Glutamatergic neuron (in vitro differentiated cells): ENCODE measurements at places on chromosomes 3 and 15.

- DNase-seq, result no peak
Measured at GRCh38 chr15:27084844-27085243, 113.9 kb downstream of the GABRG3 start.

DNA sequence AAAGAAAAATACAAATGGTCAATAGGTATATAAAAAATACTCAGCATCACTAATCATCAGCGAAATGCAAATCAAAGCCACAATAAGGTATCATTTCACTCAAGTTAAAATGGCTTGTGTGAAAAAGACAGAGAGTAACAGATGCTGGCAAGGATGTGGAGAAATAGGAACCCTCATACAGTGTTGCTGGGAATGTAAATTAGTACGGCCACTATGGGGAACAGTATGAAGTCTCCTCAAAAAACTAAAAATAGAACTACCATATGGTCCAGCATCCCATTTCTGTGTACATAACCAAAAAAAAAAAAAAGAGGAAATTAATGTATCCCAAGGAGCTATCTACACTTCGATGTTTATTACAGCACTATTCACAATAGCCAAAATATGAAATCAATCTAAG, 98.1 kb upstream of the TGFBR2 start:
- no peak for DNase-seq

- DNase-seq, result no peak
Measured at GRCh38 chr15:99135194-99135593, 30.3 kb downstream of the SYNM start.

DNA sequence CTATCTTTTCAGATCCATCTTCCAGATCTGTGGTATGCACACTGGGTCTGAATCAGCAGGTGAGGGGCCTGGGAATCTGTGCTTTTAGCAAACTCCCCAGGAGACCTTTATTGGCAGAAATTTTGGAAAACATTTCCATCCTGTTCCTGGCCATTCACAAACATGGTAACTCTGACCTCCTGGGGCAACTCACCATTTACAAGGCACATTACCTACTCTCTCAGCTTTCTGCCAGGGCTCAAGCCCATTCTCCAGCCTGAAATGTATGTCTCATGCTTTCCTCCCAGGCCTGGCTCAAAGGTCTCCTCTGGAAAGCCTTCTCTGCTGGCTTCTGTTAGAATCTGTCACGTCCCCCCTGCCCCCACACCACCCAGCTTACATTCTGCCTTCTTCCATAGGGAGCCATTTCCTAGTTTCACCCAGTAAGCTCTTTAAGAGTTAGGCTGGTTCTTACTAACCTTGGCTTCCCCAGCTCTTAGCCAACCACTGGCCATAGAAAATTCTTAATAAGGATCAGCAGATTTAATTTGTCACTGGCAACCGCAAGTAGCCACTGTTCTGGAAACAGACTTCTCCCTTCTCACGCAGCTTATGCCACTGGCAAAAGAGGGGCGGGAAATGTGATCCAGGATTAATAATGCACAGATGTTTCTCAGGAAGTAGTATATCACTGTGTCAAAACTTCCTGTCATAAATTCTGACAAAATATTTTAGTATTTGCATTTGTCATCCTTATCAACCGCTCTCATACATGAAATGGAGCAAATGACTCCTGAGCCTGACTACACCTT, 55.0 kb downstream of the RORA start:
- no peak for DNase-seq
